Testis (tissue), 5 donors: ENCODE measurements at places on chromosomes 11 and 22. TPM values are rescaled to one million over a fixed set of nuclear protein-coding genes. Genes with fewer than 3 reads are reported as not detected.

SHANK2 gene
- total RNA-seq: 13.9 TPM

GTSE1 gene
- 9.0 TPM for total RNA-seq

OR51B5 gene
- total RNA-seq: 2.7 TPM

KRTAP5-1 gene
- total RNA-seq: not detected

FAM111B gene
- total RNA-seq: 0.81 TPM

DNA sequence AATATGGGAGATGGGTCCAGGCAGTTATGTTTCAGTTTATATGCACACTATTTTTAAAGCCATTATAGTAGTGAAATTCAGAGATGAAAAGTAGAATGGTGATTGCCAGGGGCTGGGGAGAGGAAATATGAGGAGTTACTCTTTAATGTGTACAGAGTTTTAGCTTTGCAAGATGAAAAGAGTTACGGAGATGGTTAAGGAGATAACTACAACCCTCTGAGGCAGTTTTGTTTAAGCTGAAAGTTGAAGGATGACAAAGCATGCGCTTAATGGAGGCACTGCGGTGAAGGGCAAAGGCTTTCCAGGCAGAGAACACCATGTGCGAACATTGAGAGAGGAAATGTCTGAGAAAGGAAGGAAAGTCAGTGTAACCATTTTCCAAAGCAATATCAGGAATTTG lies 18.2 kb upstream of the BMAL1 start:
- H3K27ac ChIP-seq: no peak overlapping the region
- no peaks in the 10 kb centered on the region for H3K27me3 ChIP-seq
- peaks cover 13% of the 10 kb centered on the region for H3K4me1 ChIP-seq

DNA sequence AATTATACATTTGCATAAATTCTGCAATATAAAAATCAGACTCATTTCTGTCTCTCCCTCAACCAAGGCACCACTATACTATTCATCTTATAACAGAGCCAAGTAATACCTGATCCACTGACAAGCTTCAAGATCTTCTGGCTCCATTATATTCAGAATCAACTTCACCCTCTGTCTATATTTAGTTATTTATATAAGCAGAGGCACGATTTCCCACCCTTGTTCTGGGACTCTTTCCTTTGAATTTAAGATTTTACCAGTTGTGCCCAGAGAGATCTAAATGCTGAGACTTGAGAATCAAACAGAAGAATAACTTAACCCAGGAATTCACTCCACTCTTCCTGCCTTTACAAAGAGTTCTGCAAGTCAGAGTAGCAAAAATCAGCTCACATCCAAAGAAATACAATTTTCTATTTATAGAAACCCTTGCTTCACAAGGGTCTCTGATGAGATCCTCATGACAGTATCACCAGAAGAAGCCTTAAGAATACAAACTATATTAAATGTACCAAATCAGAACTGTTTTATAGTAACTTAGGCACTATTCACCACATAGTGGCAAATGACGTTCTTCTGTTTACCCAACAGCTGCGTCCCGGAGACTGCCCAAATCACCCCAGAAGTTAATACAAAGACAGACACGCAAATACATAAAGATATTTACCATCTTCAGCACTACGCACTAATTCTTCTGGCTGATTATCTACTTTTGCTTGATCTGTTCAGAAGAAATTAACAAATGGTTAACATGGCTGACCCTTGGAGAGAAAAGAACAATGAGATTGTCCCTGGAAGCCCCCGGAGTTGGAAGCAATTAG lies 32.3 kb upstream of the CCDC89 start:
- peak overlapping the region; percentile 13 for H3K4me3 ChIP-seq
- DNase-seq: no peak
- no peaks in the 10 kb centered on the region for H3K27me3 ChIP-seq
- peak overlapping the region; percentile 55 for H3K27ac ChIP-seq

- no peaks in the 10 kb centered on the region for H3K27me3 ChIP-seq
- DNase-seq: no peak
- no peak overlapping the region for H3K27ac ChIP-seq
- H3K4me1 ChIP-seq: peaks cover 3% of the 10 kb centered on the region
- no peaks in the 10 kb centered on the region for H3K36me3 ChIP-seq
Measured at GRCh38 chr11:84514436-84514835, 1112.7 kb downstream of the DLG2 start.

- no peaks in the 10 kb centered on the region for H3K4me1 ChIP-seq
- H3K36me3 ChIP-seq: no peaks in the 10 kb centered on the region
- H3K4me3 ChIP-seq: no peak overlapping the region
- H3K27me3 ChIP-seq: no peaks in the 10 kb centered on the region
- no peak for DNase-seq
- no peak overlapping the region for H3K27ac ChIP-seq
Measured at GRCh38 chr11:87198266-87198881, 160.6 kb downstream of the TMEM135 start.

DNA sequence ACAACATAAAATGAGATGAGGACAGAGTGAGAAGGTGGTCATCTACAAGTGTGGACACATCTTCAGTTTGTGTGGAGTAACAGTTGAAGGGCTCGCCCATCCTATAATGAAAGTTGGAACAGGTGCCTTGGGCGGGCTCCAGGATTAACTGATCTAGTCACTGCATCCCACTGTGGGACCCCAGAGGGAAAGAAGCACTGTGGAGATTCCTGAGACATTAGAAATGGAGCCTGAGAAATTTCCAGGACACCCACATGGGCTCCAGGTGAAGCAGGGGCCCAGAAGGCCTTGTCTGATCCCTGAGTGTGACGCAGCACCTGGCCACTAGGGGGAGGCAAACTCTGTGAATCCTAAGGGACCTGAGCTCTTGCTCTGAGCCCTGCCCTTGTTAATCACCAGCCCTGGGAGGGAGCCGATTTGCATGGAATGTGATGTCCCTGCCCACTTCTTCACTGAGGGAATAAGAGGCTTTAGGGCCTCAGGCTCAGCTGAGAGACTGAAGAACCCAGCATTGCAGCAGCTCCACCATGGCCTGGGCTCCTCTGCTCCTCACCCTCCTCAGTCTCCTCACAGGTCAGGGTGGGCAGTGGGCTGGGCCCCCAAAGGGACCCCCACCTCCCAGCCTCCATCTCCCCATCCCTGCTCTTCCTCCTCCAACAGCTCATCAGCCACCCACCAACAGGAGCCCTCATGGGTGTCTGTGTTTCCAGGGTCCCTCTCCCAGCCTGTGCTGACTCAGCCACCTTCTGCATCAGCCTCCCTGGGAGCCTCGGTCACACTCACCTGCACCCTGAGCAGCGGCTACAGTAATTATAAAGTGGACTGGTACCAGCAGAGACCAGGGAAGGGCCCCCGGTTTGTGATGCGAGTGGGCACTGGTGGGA lies 98.4 kb downstream of the VPREB1 start:
- no peak overlapping the region for H3K4me3 ChIP-seq
- H3K27me3 ChIP-seq: no peaks in the 10 kb centered on the region
- H3K36me3 ChIP-seq: no peaks in the 10 kb centered on the region
- H3K4me1 ChIP-seq: no peaks in the 10 kb centered on the region

- no peaks in the 10 kb centered on the region for H3K27me3 ChIP-seq
- H3K4me1 ChIP-seq: no peaks in the 10 kb centered on the region
- no peak overlapping the region for H3K4me3 ChIP-seq
- H3K27ac ChIP-seq: no peak overlapping the region
- DNase-seq: no peak
- H3K36me3 ChIP-seq: no peaks in the 10 kb centered on the region
Measured at GRCh38 chr11:119863851-119864601, 135.0 kb upstream of the NECTIN1 start.

GRCh38 chr22:21865041-21865440 lies 2.4 kb downstream of the MAPK1 start:
- no peak overlapping the region for H3K4me3 ChIP-seq
- peak; percentile 77 for DNase-seq
- H3K36me3 ChIP-seq: no peaks in the 10 kb centered on the region
- no peak overlapping the region for H3K27ac ChIP-seq
- H3K4me1 ChIP-seq: peaks cover 48% of the 10 kb centered on the region
- H3K27me3 ChIP-seq: no peaks in the 10 kb centered on the region
